ENCODE measurements at places on chromosomes 2 and 18.

DNA sequence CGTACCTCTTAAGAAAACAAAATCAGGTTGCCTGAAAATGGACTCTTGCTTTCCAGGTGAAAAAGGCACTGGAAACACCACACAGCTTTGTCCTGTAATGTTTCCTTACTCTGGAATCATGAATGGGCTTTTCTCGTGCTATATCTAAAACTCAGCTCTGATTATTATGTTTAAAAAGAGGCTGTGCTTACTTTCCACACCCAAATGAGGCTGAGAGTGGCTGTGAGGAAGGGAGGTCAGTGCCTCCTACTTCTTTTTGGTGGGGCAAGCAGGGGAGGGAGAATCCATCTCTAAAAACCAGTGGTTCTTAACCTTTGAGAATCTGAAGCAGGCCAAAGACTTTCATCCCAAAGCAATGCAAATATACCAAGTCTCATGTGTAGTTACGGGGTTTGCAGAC, 148.6 kb downstream of the FAM210A start:
- DNase-seq: no peak

DNA sequence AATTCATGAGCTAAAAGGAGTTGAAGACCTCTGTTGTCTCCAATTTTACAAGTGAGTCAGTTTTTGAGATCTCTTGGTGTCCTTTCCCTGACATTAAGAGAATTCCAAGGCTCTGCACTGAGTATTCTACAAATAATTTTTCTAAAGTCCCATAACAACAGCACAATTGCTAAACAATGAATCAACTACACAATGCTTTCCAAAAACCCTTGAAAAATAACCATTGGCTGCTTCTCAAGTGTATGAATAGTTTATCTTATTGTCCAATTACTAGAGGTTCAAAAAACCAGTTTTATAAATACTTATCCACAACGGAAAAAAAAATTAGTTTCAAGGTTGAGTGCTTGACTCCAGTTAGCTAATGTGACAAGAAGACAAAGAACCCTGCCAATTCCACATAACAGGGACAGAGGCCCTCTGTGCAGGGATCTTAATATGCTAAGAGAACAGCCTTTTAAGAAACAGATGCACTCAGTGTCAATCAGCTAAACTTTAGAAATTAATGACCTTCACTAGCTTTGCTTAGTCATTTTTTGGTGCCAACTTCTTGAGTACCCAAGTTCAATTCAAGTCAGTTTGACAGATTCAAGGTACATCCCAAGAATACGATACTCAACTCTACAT, 266.6 kb upstream of the CYP26B1 start:
- DNase-seq: peak; percentile 52

DNA sequence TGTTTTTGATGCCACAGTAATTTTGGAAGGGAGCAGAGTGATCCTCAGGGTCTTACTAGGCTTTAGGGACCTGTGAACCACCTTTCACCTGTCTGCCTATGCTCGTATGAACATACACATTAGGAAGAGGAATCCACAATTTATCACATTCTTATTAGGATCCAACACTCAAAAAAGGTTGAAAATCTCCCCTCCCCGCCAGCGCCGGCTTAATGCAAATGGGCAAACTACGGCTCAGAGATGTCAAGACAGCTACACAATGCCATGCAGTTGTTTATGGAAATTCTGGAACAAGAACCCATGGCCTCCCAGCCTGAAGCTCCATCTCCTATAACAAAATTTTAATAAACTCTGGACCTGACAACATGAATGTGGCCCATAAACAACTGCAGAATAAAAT, 375.9 kb upstream of the ACVR2A start:
- DNase-seq: no peak

DNA sequence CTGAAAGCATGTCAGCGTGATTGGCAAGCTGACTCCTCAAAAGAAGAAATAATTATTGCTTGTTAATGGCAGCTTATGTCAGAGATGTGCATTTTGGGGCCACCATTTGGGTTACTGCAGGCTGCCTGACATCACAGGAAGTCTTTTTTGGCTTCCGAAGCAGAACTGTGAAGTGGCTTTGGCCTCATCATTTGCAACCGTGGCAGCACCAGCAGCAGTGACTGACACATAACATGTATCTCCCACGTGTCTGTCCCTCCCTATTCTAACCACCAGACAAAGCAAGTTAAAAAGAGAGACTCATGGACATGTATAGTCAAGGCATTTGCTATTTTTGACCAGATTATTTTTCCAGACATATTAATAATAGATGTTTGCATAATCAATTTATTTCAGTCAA, 488.7 kb upstream of the ACVR2A start:
- DNase-seq: no peak

DNA sequence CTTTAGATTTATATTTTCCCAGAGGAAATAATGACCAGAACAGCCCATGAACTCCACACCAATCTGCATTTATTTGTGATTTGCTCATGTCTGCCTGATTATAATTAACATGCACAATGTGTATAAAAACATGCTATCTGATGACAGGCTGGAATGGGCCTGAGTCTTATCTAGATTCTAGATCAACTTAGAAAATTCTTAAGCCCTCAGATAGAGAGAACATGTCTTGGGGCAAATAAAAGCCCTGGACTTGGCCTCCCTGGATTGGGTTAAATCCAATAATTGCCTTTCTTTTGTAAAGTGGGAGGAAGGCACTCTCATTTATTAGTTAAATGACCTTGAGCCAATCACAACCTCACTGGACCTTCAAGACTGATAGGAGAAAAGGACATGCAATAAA, 61.8 kb downstream of the EVA1A start:
- DNase-seq: peak; percentile 20

GRCh38 chr2:232415736-232416520, 9.3 kb downstream of the ALPG start:
- no peak for DNase-seq

DNA sequence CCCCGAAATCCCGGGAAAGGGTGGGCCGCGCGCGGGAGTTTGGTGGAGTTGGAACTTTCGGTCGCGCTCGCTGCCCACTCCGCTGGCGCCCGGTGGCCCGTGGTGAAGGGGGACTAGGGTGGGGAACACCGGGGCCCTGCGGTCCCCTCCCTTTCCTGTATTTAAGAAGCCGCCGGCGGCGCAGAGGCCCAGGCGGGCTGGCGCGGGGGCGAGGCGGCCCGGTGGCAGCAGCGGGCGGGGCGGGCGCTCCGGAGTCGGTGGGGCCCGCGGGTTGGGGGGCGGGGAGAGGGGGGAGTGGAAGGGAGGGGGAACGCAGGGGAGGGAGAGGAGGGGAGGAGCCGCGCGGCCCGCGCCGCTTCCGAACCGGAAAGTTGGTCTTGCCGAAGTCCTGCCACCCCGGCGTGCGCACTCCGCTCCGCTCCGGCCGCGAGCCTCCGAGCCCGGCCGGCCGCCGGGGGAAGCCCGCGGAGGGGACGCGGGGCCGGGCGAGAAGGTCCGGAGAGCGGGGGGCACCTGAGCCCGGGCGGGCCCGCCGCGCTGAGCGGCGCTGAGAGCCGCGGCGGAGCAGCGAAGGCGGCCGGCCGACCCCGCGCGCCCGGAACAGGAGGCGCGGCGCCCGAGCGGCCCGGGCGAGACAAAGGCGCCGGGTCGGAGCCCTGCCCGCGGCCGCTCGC, 425 bp upstream of the SALL3 start:
- DNase-seq: no peak

- DNase-seq: no peak
These were observed 127.1 kb downstream of the ETAA1 start for GRCh38 chr2:67524213-67524612.
